ENCODE measurements at places on chromosomes 6 and 20. TPM values are rescaled to one million over a fixed set of nuclear protein-coding genes. Genes with fewer than 3 reads are reported as not detected.

GRCh38 chr20:50242863-50243609, 52.4 kb downstream of the CEBPB start:
- peaks cover 6% of the 10 kb centered on the region for H3K4me1 ChIP-seq
- no peak overlapping the region for H3K27ac ChIP-seq
- no peaks in the 10 kb centered on the region for H3K27me3 ChIP-seq
- no peaks in the 10 kb centered on the region for H3K36me3 ChIP-seq
- no peak overlapping the region for H3K4me3 ChIP-seq

- DNase-seq, result no peak
- no peak overlapping the region for H3K4me3 ChIP-seq
- H3K36me3 ChIP-seq, result no peaks in the 10 kb centered on the region
- no peaks in the 10 kb centered on the region for H3K4me1 ChIP-seq
Observed at GRCh38 chr6:10230531-10230930, 184.3 kb downstream of the TFAP2A start.

- H3K27ac ChIP-seq, result no peak overlapping the region
- no peak for DNase-seq
- peaks cover 7% of the 10 kb centered on the region for H3K4me1 ChIP-seq
Observed at GRCh38 chr20:10659651-10660601, 13.9 kb downstream of the JAG1 start.

DNA sequence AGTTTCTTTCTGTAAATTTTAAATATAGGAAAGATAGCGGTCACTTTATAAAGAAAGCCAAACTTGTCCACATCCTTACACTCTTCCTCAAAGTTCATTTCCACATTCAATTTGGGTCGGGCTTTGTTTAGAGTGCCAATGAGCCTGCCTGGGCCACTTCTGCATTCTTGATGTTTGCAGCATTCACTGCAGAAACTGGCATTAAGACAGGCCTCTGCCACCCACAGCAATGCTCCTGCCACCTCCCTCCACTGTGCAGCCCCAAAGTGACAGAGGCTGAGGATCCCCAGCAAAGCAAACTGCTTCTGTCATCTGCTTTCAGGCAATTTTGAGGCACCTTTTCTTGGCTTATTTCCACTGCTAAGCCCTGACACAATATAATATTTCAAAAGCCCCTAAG, 61.2 kb downstream of the TNFAIP3 start:
- peaks cover 18% of the 10 kb centered on the region for H3K4me1 ChIP-seq
- no peak overlapping the region for H3K4me3 ChIP-seq
- no peak for DNase-seq
- no peaks in the 10 kb centered on the region for H3K36me3 ChIP-seq
- no peak overlapping the region for H3K27ac ChIP-seq

- peak; percentile 82 for DNase-seq
- no peaks in the 10 kb centered on the region for H3K27me3 ChIP-seq
- H3K4me3 ChIP-seq, result peak overlapping the region; percentile 26
- H3K36me3 ChIP-seq, result no peaks in the 10 kb centered on the region
- H3K4me1 ChIP-seq, result peaks cover 9% of the 10 kb centered on the region
Observed at GRCh38 chr6:148776321-148777308, 29.8 kb downstream of the UST start.

DNA sequence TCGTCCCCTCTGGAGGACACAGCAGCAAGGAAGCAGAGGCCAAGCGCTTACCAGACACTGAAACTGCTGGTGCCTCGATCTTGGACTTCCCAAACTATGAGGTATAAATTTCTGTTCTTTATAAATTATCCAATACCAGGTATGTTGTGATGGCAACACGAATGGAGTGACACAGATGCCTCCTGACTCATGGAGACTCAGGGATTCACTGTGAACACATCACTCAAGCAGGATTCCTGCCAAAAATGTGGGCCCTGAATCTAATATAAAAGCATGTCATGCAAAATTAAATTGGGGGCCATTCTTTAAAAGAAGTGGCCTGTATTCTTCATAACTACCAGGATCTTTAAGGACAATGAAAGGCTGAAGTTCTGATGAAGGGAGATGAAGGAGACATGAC, 52.5 kb upstream of the SLC22A23 start:
- no peaks in the 10 kb centered on the region for H3K4me1 ChIP-seq
- peaks cover 24% of the 10 kb centered on the region for H3K27me3 ChIP-seq
- no peak overlapping the region for H3K4me3 ChIP-seq
- no peak overlapping the region for H3K27ac ChIP-seq
- DNase-seq, result peak; percentile 55
- H3K36me3 ChIP-seq, result no peaks in the 10 kb centered on the region

GRCh38 chr6:39909701-39910100, 24.6 kb downstream of the MOCS1 start:
- no peaks in the 10 kb centered on the region for H3K27me3 ChIP-seq
- no peaks in the 10 kb centered on the region for H3K4me1 ChIP-seq
- DNase-seq, result no peak
- H3K36me3 ChIP-seq, result peaks cover 34% of the 10 kb centered on the region

DNA sequence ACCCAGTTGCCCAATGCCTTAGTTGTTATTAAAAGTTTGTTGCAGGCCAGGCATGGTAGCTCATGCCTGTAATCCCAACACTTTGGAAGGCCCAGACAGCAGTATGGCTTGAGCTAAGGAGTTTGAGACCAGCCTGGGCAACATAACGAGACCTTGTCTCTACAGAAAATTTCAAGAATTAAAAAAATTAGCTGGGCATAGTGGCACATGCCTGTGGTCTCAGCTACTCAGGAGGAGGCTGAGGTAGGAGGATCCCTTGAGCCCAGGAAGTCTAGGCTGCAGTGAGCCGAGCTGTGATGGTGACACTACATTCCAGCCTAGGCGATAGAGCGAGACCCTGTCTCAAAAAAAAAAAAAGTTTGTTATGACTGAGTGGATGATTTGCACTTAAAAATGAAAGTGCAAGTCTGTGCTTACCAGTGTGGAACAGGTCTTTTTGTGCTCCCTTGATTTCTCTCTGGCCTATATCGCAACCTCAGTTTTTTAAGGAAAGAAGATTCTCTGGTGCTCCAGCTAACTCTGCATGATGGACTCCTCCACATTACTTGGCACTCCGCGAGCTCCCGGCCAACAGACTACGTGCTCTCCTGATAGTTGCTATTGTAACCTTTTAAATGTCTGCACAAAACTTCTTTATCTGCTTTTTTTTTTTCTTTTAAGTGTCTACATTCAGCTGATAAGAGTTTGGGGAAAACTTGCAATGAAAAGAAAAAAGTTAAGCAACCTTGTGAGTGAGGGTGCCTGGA, 22.1 kb downstream of the ZKSCAN3 start:
- no peak for DNase-seq
- H3K4me1 ChIP-seq, result no peaks in the 10 kb centered on the region
- H3K4me3 ChIP-seq, result no peak overlapping the region
- H3K27me3 ChIP-seq, result no peaks in the 10 kb centered on the region
- 0 out of 2 replicates have a peak, but pooled peaks cover 2% of the 10 kb centered on the region for H3K36me3 ChIP-seq

- peaks cover 22% of the 10 kb centered on the region for H3K27me3 ChIP-seq
- no peaks in the 10 kb centered on the region for H3K36me3 ChIP-seq
- no peak overlapping the region for H3K27ac ChIP-seq
- DNase-seq, result no peak
Observed at GRCh38 chr20:64121586-64121985, 14.2 kb upstream of the NPBWR2 start.

- H3K4me3 ChIP-seq, result no peak overlapping the region
- DNase-seq, result no peak
- H3K4me1 ChIP-seq, result no peaks in the 10 kb centered on the region
- H3K36me3 ChIP-seq, result no peaks in the 10 kb centered on the region
- no peaks in the 10 kb centered on the region for H3K27me3 ChIP-seq
Observed at GRCh38 chr6:100246206-100246605, 218.5 kb downstream of the SIM1 start.

DNA sequence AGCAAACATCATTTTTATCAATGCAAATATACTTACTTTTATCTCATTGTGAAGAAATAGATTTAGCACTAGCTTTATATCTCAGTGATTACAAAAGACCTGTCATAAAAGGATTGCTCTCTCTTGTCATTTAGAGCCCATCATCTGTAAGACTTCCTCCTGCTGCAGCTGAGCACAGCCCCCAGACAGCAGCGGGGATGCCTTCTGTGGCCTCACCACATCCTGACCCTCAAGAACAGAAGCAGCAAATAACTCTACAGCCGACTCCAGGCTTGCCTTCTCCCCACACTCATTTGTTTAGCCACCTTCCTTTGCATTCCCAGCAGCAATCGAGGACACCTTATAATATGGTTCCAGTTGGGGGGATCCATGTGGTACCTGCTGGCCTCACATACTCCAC, 127.0 kb upstream of the EDN1 start:
- peaks cover 7% of the 10 kb centered on the region for H3K4me1 ChIP-seq
- no peaks in the 10 kb centered on the region for H3K27me3 ChIP-seq
- H3K27ac ChIP-seq, result no peak overlapping the region
- H3K36me3 ChIP-seq, result peaks cover 23% of the 10 kb centered on the region
- no peak overlapping the region for H3K4me3 ChIP-seq

- DNase-seq, result peak; percentile 21
- no peaks in the 10 kb centered on the region for H3K27me3 ChIP-seq
- peaks cover 10% of the 10 kb centered on the region for H3K4me1 ChIP-seq
- H3K36me3 ChIP-seq, result peaks cover 7% of the 10 kb centered on the region
Observed at GRCh38 chr6:43170417-43170930, 595 bp upstream of the SRF start.

DNA sequence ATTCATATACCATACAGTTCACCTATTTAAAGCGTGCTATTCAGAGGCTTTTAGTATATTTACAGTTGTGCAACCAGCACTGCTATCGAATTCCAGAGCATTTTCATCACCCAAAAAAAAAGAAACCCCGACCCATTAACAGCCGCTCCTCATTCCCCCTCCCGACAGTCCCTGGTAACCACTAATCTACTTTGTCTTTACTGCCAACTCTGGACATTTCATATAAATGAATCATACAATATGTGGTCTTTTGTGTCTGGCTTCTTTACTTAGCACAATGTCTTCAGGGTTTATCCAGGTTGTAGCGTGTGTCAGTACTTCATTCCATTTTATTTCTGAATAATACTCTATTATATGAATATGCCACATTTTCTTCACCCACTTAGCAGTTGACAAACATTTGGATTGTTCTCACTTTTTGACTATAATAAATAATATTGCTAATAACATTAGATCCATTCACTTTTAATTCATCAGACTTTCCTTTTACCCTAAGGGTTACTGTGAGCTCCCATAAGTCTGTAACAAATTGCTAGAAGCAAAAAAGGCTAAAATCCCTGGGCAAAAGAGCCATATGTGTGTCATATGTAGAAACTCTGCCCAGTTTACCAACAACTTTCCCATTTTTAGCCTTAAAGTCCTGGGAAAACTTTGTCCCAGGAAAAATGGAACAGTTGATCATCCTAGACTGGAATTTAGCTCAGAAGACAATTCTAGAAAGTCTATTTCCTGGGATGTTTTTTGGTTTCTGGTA, 23.2 kb upstream of the ROS1 start:
- no peak overlapping the region for H3K27ac ChIP-seq
- no peaks in the 10 kb centered on the region for H3K36me3 ChIP-seq
- H3K27me3 ChIP-seq, result no peaks in the 10 kb centered on the region
- peaks cover 13% of the 10 kb centered on the region for H3K4me1 ChIP-seq

DNA sequence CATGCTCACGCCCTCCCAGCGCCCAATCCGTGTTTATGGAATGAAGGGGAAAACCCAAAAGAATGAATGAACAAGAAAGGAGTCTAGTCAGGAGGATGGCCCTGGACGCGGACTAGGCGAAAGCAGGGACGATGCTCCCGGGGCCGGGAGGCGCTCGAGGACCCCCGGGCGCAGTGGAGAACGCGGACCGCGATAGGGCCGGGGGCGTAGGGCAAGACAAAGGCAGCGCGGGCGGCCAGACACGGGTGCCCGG, 758 bp downstream of the GCLC start:
- H3K36me3 ChIP-seq, result peaks cover 7% of the 10 kb centered on the region
- peak; percentile 27 for DNase-seq
- peak overlapping the region; percentile 92 for H3K27ac ChIP-seq
- peaks cover 17% of the 10 kb centered on the region for H3K4me1 ChIP-seq
- H3K27me3 ChIP-seq, result no peaks in the 10 kb centered on the region

- DNase-seq, result no peak
- no peak overlapping the region for H3K27ac ChIP-seq
- no peaks in the 10 kb centered on the region for H3K36me3 ChIP-seq
- no peak overlapping the region for H3K4me3 ChIP-seq
- H3K4me1 ChIP-seq, result no peaks in the 10 kb centered on the region
- H3K27me3 ChIP-seq, result no peaks in the 10 kb centered on the region
Observed at GRCh38 chr20:15476186-15476585, 1097.1 kb downstream of the KIF16B start.

DNA sequence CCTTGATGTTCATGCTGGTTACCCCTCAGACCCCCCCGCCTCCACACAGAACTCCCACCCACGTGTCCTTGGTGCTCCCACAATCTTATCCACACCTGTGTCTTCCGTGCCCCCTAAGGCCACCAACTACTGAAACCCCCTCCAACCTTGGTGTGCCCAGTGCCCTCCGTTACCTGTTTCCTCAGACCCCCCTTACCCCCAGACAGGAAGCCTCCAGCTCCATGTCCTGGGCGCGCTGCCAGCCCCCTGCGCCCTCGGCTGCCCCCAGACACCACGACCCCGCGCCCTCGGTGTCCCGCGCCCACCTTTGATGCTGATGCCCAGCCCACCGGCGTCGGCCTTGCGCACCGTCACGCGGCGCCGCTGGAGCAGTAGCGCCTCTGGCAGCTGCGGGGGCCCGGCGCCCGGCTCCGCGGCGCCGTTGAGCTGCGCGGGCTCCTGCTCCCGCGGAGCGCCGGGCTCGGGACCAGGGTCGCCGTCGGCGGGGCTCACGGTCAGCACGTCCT, 504 bp downstream of the SNTA1 start:
- no peak for DNase-seq
- no peaks in the 10 kb centered on the region for H3K27me3 ChIP-seq
- peak overlapping the region; percentile 93 for H3K4me3 ChIP-seq
- no peaks in the 10 kb centered on the region for H3K36me3 ChIP-seq
- peaks cover 4% of the 10 kb centered on the region for H3K4me1 ChIP-seq
- no peak overlapping the region for H3K27ac ChIP-seq

DNA sequence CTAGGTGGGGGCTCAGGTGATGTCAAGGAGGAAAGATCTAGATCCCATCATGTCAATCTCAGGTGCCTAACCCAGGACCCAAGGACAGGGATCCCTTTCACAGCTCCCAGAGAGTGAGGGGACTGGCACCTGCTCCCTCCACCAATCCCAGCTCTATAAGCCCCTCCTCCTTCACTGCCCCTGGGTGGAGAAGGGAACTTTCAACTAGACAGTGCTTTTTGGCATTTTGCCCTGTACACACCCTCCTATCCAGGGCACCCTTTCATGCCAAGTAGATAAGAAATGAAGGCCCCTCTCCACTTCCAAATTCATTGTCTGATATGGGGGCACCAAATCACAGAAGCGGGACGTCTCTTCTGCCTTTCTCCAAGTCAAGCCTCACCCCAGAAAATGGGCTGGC, 61.6 kb downstream of the MDGA1 start:
- no peaks in the 10 kb centered on the region for H3K27me3 ChIP-seq
- H3K4me1 ChIP-seq, result no peaks in the 10 kb centered on the region
- H3K36me3 ChIP-seq, result no peaks in the 10 kb centered on the region
- H3K4me3 ChIP-seq, result no peak overlapping the region
- no peak for DNase-seq

- no peaks in the 10 kb centered on the region for H3K36me3 ChIP-seq
- H3K27ac ChIP-seq, result no peak overlapping the region
- H3K27me3 ChIP-seq, result no peaks in the 10 kb centered on the region
- no peaks in the 10 kb centered on the region for H3K4me1 ChIP-seq
- no peak for DNase-seq
- H3K4me3 ChIP-seq, result no peak overlapping the region
Observed at GRCh38 chr20:20780127-20780824, 67.8 kb upstream of the RALGAPA2 start.

GRCh38 chr6:162292915-162293314, 434.7 kb downstream of the PRKN start:
- no peak overlapping the region for H3K4me3 ChIP-seq
- H3K4me1 ChIP-seq, result no peaks in the 10 kb centered on the region
- H3K36me3 ChIP-seq, result no peaks in the 10 kb centered on the region
- DNase-seq, result no peak
- no peaks in the 10 kb centered on the region for H3K27me3 ChIP-seq

Gene GRM1
- total RNA-seq, result not detected

Gene BTN1A1
- not detected for total RNA-seq

Gene CENPW
- 15.0 TPM for total RNA-seq

Gene FOXC1
- 1.3 TPM for total RNA-seq

Gene EDN1
- 8.6 TPM for total RNA-seq

Gene ZBTB12
- 2.5 TPM for total RNA-seq

Data from IMR-90 (cell line).